ENCODE measurements at places on chromosomes 3 and 15.
A peak's percentile ranks its signal among the peaks of the same experiment; 100 is the strongest.

DNA sequence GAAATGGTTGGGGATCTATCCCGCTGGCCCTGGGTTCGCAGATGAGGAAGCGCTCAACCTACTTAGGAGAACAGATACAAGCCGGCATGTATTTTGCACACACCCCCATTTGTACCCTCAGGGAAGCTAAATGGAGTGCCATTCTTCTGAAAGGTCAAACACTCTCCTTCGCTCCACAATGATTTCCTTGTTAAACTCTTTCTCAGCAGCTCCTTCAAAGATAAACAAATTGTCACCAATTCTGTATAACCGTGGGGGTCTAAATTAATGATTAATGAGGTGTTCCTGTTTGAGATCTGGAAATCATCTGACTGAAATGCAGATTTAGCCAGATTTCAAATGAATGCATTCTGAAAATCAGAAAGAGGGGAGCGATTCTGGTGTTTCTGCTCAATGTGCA is 124.0 kb downstream of the MEGF11 start:
- DNase-seq, result no peak

DNA sequence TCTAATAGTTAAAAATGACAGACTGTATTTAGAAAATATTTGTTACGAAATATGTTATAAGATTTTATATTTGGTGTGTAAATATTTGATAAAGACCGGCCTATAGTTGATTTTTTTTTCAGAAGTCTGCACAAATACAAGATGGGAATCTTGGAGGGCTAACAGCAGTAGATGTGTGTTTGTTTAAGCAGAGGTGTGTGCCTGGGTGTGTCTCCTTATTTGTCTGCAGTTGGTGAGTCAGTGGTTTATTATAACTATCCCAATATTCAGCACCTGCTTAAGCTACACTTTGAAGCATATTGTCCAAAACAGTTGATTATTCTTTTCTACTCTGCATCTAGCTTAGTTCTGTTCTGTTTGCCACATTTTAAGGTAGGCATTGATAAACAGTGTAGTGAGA is 12.4 kb downstream of the GLCE start:
- DNase-seq, result no peak

GRCh38 chr15:72566973-72567372 is 87.5 kb upstream of the GOLGA6B start:
- DNase-seq, result no peak

GRCh38 chr15:28915935-28916334 is 30.2 kb downstream of the APBA2 start:
- DNase-seq, result no peak

DNA sequence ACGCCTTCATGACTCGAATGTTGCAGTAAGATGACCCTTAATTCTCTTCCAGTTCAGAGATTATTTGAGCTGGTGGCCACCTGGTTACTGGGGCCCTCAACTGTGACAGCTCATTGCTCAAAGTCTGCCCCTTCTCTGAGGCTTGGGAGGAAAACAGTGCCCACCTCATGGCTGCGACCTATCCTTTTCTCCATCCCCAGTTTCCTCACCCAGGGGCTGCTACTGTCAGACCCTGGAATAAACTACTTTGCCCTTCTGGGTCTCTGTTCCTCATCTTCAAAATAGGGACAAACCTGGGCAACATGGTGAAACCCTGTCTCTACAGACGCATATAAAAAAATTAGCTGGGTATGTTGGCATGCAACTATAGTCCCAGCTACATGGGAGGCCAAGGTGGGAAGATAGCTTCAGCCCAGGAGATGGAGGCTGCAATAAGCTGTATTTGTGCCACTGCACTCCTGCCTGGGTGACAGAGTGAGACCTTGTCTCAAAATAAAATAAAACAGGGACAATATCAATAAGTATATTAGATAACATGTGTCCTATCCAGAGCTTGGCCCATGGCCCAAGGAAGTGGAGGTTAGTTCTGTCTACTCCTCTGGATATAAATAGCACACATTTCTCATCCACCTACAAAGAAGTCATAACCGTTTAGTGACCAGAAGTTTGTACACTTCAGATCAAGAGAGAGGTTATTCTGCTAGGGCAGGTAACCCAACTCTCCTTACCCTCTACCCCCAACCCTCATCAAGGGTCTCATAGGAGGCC is 2.2 kb upstream of the RASL12 start:
- no peak for DNase-seq

DNA sequence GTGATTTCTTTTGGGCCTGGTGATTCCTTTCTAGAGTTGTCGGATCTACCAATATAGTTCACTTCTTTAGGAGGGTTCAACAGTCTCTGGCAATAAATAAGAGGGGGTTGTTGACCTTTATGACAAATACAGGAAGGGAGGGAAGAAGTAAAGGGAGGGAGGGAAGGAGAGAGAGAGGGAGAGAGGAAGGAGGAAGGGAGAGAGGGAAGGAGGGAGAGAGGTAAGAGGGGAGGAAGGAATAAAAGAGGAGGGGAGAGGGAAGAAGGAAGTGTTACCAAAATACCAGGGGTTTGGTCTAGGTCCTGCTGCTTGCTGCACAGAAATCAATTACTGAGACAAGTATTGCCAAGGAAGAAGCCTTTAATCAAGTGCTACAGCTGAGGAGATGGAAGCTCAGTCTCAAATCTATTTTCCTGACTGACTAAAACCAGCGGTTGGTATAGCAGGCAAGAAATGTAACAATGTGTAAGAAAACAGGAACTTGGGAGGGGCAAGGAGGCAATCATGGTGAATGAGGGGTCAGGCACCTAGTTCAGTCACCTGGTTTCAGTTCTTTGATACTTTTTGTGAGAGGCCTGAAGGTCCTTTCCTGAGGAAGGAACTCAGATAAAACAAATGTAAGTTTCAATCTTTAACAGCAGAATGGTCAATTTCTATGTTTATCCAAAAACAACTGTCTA is 14.1 kb upstream of the TMEM40 start:
- DNase-seq, result no peak

DNA sequence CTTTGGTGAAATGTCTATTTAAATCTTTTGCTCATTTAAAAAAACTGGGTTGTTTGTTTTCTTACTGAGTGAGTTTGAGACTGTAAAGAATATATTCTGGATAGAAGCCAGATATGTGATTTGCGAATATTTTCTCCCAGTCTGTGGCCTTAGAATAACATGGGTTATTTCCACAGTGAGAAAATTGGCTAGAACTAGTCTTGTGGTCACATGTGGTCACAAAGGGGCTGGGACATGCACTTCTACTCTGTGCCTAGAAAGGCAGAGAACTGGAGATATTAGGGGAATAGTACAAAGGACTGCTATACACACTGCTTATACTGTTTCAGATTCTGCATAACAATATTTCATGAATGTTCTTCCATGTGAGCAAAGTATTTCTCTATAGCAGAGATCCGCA is 79.9 kb upstream of the RGMA start:
- DNase-seq, result no peak

GRCh38 chr15:69606921-69607500 is 154.4 kb downstream of the RPLP1 start:
- DNase-seq, result no peak

DNA sequence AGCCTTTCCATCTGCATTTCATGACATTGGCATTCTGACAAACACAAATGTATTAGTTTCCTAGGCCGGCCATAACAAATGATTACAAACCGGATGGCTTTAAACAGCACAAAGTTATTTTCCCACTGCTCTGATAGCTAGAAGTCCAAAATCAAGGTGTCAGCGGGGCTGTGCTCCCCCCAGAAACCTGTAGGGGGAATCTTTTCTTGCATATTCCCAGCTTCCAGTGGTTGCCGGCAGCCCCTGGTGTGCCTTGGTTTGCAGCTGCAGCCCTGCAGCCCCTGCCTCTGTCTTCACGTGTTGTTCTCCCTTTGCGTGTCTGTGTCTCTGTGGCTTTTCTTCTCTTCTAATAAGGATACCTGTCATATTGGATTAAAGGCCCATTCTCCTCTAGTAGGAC is 79.0 kb upstream of the CDV3 start:
- DNase-seq, result peak; percentile 22

- no peak for DNase-seq
These were observed 110.7 kb upstream of the EPHA3 start for GRCh38 chr3:88996691-88997090.

DNA sequence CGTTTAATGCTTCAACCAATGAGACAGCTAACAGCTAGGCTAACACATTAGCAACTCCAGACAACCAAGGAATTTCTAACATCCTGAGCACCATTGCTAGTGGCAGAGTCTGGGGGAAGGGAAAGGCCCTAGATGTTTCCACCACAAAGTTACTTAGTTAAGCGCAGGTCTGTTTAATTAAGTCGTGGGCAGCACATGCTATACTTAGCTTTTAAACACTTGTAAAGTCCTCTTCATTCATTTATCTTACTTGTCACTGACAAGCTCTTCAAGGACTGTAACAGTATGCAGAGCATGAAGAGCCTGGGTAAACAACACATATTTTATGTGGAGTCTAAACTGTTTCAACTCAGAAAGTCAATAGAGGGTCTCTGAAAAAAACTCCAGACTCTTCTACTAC is 221.1 kb upstream of the WNT5A start:
- no peak for DNase-seq

- DNase-seq, result peak; percentile 46
These were observed 30.3 kb downstream of the UMPS start for GRCh38 chr3:124760601-124761000.

DNA sequence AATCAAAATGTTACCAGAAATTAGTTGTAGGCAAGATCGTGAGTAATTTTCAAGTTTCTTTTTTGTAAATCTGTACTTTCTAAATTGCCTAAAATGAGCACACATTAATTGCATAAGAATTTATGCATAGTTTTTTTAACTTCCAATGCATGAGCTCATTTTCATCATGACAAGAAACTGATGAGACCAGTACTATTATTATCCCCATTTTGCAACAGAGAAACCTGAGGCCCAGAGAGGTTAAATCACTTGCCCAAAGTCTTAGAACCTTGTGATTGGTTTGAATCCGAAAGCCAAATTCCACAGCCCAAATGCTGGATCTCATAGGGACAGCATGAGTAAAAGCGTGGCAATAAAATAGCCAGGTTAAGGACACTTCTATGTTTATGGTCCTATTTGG is 274.7 kb downstream of the ERC2 start:
- no peak for DNase-seq

DNA sequence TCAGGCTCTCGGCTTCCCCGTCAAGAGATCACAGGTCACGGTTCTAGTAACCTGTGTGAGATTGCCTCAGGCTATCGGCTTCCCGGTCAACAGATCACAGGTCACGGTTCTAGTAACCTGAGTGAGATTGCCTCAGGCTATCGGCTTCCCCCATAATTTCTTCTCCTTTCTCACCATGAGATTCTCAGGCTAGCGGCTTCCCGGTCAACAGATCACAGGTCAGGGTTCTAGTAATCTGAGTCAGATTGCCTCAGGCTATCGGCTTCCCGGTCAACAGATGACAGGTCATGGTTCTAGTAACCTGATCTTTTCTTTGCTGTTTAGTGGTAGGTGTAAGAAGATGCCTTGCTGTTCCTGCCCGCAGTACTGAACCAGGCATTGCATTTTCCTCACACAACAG is 418.2 kb upstream of the ZNF717 start:
- DNase-seq, result no peak

GRCh38 chr15:67548862-67549651 is 6.6 kb downstream of the MAP2K5 start:
- peak; percentile 66 for DNase-seq

- DNase-seq, result no peak
These were observed 62.4 kb upstream of the STAC start for GRCh38 chr3:36317915-36318314.

DNA sequence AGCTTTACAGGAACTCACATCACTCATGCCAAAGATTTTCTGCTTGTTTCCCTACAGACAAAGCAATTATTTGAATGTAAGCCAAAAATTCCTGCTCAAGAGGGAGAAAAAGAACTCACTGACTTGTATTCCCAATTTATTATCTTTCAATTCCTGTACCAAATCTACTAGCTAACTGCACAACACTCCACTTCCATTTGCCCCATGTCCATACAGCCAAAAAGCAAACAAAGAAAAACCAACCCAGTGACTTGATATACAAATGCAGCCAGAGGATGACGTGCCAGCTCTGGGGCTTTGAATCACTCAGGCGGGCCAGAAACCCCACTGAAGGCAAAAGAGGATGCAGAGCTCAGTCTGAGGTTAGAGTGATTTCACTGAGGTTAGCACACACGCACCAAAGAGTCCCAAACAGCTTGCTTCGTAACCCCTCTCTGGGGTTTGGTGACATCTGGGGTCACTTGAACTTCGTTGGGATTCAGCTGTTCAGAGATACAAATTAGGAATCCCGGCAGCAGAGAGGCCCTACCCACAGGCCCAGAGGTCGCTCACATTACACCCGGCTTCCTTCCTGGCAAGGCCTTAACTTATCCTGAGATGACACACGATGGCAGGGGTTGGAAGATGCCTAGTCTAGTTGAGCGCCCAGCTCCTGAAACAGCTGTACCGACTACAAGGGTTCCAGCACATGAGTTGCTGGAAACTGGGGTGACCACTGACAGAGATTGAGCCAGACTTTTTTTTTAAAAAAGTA is 1.6 kb downstream of the RFTN1 start:
- DNase-seq, result peak; percentile 70

- DNase-seq, result peak; percentile 29
These were observed 70.3 kb upstream of the PRICKLE2 start for GRCh38 chr3:64295594-64295993.

- no peak for DNase-seq
These were observed 27.0 kb upstream of the MUC4 start for GRCh38 chr3:195838714-195839113.

DNA sequence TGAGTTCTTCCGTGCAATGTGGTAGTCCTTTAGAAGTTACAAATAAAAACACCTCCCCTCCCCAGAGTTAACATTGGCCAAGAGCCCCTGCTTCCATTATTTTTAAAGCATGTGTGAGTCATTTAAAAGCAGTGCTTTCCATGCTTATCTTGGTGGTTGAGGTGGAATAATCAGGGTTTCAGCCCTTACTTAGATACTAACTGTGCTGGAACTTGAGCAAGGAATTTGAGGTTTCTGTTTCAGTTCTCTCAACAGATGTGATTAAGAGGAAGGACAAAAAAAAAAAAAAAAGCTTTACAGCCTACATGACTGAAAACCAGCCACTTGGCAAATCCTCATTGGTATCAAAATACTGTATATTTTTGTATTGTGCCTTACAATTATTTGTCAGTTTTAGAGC is 64.5 kb downstream of the CGNL1 start:
- DNase-seq, result no peak

- no peak for DNase-seq
These were observed 1457.3 kb upstream of the ALCAM start for GRCh38 chr3:103909395-103909794.

GRCh38 chr3:168493412-168494205 is 397.9 kb upstream of the GOLIM4 start:
- no peak for DNase-seq

DNA sequence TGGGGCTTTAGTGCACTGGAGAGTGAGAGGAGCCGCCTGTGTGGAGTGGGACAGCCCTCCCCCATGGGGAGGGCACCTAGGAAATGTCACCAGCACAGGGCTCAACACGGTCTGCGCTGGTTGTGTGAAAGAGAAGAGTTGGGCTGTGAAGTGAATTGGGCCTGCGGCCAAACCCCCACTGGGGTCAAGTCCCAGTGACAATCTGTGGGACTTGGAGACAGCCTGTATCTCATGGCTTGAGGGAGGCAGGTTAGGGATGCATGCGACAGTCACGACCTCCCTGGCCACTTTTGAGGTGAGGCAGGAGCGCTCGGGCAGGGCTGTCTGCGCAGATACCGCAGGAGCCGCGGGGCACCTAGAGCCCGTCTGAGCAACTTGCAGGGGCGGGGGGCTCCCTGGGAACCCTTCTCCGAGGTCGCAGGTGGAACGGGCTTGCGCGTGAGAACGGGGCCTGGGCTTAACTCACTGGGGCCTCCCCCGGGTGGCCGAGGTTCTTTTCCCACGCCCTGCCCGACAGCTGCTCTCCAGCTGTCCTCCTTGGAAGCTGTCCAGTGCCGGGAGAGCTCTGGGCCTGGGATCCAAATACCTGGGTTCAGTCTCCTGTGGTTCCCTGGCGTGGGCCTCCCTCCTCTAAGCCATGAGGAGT is 77.4 kb downstream of the SNRK start:
- no peak for DNase-seq
